ENCODE measurements at places on chromosomes 3 and 15.

- DNase-seq, result no peak
Observed at GRCh38 chr3:27578032-27578431, 93.8 kb upstream of the SLC4A7 start.

GRCh38 chr3:29440413-29441305, 159.8 kb downstream of the RBMS3 start:
- peak; percentile 18 for DNase-seq

DNA sequence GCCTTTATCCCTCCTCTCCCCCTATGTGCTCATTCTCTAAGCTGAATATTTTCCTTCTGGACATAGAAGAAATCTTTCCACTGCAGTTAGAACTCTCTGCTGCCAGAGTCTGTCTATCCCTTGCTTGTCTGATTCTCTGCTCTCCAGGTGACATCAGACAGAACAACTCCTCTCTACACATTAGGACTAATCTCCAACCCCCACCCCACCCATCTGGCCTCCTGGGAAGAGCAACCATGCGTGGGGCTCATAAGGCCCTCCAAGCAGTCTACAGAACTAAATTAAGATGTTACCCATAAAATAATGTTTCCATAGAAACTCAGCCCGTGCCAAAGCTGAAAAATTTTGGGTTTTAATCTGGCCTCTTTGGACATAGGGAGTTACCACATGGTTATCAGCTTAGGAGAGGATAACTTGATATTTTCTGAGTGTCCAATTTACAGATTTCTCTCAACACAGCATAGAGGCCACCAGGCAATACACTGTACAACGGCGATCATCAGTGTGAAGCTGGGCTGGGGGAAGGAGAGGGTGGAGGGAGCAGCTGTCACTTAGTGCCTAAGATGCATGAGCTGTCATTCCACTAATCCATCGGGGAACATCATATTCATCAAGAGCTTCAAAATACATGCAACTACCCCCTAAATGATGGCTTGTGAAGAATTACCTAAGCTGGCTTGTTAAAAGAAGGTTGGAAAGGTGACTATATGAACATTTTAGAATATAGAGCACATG, 199.4 kb downstream of the CLSTN2 start:
- no peak for DNase-seq

- DNase-seq, result no peak
Observed at GRCh38 chr3:37953707-37954394, 36.7 kb upstream of the VILL start.

DNA sequence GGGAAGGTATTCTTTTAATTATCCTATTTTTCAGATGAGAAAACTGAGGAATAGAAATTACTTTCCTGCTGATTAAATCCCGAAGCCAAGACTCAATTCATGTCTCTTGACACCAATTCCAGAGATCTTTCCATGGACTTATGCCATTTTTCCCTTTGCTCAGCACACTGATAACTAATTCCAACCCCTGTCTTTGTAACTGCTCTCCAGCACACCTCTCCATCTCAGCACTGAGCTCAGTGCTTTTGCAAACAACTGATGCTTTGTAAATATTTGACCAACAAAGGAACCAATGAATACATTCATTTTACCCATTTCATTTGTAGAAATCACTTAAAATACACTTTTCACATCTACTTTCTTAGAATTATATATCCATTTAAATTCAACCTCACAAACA, 249.1 kb downstream of the IL5RA start:
- no peak for DNase-seq

DNA sequence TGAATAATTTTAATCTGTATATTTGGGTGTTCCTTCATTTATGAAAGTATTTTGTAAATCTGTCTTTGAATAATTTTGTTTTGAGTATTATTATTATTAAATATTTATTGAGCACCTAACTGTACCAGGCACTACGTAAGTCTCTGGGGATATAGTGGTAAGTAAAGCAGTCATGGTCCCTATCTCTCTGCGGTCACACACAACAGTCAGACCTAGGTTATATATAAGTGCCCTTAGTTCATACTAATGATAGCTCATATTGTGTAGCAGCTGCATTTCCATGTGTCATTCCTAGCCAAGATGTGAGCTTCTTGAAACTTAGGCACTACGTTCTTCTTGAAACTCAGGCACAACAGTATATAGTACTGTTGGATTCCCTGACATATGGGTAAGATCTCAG, 12.4 kb downstream of the NKTR start:
- DNase-seq, result no peak

- DNase-seq, result peak; percentile 27
Observed at GRCh38 chr3:58422756-58423325, 10.8 kb downstream of the PDHB start.
